ENCODE measurements at places on chromosomes 1 and 21.

DNA sequence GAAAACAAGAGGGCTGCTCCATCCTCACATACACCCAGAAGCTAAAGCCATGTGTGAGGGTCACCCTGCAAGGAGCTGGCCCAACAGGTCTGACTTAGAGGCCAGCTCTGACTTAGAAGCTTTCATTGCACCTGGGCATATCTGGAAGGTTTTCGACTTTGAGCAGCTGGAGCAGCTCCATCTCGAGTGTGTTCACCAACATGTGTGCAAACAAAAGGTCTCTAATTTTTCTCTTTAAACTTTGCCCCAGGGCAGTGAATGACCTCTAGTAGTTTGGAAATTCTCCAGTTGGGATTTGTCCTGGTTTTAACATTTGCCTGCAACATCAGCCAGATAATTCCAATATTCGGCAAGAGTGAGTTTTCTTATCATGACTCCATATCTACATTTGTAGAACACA lies 108.3 kb downstream of the TNR start:
- no peak for DNase-seq

GRCh38 chr1:162950187-162950586 lies 89.2 kb upstream of the CCDC190 start:
- DNase-seq = no peak

- no peak for DNase-seq
Measured at GRCh38 chr1:95035536-95035935, 37.2 kb downstream of the ALG14 start.

- DNase-seq = no peak
Measured at GRCh38 chr1:27961646-27962221, 2.0 kb downstream of the XKR8 start.
